ENCODE measurements at places on chromosomes 11 and 22.

DNA sequence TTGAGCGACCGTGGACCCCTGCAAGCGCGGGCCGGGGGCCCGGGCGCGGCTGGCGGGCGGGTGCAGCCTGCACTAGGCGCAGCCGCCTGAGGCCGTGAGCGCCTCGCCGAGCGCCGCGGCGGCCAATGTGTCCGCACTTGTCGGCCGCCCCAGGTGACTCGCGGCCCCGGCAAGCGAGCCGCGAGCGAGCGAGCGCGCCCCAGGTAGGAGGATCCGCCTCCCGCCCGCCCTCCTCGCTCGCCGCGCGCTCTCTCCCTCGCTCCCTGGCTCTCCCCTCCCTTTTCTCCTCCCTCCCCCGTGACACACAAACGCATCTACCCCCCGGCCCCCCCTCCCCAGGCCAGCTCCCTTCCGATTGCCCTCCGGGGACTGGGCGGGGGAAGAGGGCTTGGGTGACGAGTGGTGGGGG, at the start of gene WNT7B:
WNT7B (minus strand) TSS at position 160 of the 409 bp plus-strand sequence. CDS start 408 bp downstream, outside the sequence.
- H3K27ac ChIP-seq: no peak within 1 kb of the TSS
- H3K4me1 ChIP-seq: peaks cover 19% of the 10 kb centered on the region
- H3K4me3 ChIP-seq: peak within 1 kb of the TSS; percentile 78
- peaks cover 8% of the 10 kb centered on the region for H3K27me3 ChIP-seq
- no peaks in the 10 kb centered on the region for H3K36me3 ChIP-seq
- DNase-seq: no peak

GRCh38 chr11:46672381-46672839, 28.0 kb downstream of the ARHGAP1 start:
- peaks cover 12% of the 10 kb centered on the region for H3K4me1 ChIP-seq
- no peak overlapping the region for H3K4me3 ChIP-seq
- H3K27ac ChIP-seq: peak overlapping the region; percentile 34
- H3K36me3 ChIP-seq: peaks cover 9% of the 10 kb centered on the region
- no peaks in the 10 kb centered on the region for H3K27me3 ChIP-seq
- DNase-seq: no peak

- H3K27ac ChIP-seq: no peak overlapping the region
- H3K36me3 ChIP-seq: no peaks in the 10 kb centered on the region
- no peaks in the 10 kb centered on the region for H3K27me3 ChIP-seq
- H3K4me1 ChIP-seq: no peaks in the 10 kb centered on the region
Measured at GRCh38 chr11:72303179-72303578, 59.2 kb upstream of the PHOX2A start.

DNA sequence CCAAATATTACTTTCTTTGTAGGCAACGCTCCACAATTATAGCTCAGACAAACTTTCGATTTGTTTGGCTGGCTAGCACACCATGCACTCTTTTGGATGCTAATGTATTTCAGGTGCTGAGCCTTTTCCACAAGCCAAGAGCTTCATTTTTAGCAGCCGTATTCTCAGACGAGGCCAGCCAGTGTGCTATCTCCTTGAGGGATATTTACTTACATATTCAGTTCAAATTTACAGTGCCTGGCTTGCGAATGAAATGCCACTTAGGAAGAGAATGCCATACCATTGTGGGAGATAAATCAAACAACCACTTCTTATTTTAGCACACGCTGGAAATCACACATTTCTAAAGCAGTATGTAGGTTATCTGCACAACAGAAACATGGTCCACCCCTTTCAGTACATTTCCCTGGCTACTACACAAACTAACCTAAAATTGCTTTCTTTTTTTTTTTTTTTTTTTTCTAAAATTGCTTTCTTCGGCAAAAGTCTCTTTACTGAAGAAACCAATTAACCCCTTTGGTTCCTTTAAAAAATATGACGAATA, 236.9 kb downstream of the CADM1 start:
- H3K4me1 ChIP-seq: no peaks in the 10 kb centered on the region
- H3K36me3 ChIP-seq: no peaks in the 10 kb centered on the region
- no peak overlapping the region for H3K27ac ChIP-seq
- no peak for DNase-seq
- H3K4me3 ChIP-seq: no peak overlapping the region

- H3K27me3 ChIP-seq: no peaks in the 10 kb centered on the region
- no peaks in the 10 kb centered on the region for H3K36me3 ChIP-seq
- DNase-seq: no peak
- H3K4me3 ChIP-seq: no peak within 1 kb of the TSS
Measured at GRCh38 chr11:114678125-114679036, at the start of gene NXPE2. TSS of gene NXPE2 (plus strand) at chr11:114678527. CDS start at chr11:114678576, 49 bp downstream.

All from breast epithelium (tissue), 4 donors.